ENCODE measurements at places on chromosomes 11 and 22. TPM values are rescaled to one million over a fixed set of nuclear protein-coding genes. Genes with fewer than 3 reads are reported as not detected.

Gene MMP8
- 0.51 TPM for total RNA-seq

Gene SPDYC
- not detected for total RNA-seq

Gene APOL5
- total RNA-seq = 0.82 TPM

Gene RAG1
- total RNA-seq = 2.2 TPM

Gene OAF
- total RNA-seq = 43.3 TPM

Gene ALDH3B2
- total RNA-seq = 3.3 TPM

Gene MS4A6A
- total RNA-seq = 24.4 TPM

Gene MMP11
- 10.8 TPM for total RNA-seq

Gene CCDC116
- total RNA-seq = not detected

Gene APOBEC3F
- 2.8 TPM for total RNA-seq

Gene TRIM49
- total RNA-seq = not detected

All from tongue (tissue), 3 donors.